ENCODE measurements at places on chromosomes 2 and 18.

DNA sequence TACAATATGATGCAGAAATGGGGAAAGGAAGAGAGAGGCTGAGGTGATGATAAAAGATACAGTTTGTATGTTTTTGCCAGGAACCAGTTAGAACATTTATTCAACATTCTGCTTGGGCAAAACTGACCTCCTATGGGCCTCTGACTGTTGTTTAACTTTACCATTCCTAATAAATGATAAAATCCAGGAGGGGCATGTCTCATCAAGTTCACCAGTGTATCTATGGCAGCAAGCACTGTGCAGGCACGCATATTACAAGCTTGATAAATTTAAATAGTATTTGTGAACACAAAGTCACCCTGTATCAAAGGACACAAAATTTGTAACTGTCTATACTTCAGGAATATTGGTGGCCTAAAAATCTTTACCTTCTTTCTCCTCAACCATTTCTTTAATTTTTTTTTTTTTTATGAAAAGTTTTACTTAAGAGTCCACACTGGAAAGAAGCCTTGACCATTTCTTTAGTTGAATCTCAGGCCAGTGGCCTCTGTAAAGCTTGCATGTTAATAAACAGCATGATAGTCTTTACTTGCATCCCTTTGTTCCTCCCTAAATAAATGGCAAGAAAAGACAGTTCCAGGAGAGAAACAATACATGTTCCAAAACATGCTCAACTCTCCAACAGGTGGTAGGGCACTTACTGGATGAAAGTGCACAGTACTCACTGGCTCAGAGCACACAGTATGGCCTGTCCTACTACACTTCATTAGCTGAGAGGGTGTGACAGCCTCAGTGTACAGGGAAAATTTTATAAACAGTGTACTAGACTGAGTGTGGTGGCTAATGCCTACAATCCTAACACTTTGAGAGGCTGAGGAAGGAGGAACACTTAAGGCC lies 52.3 kb downstream of the SOS1 start:
- DNase-seq: no peak

DNA sequence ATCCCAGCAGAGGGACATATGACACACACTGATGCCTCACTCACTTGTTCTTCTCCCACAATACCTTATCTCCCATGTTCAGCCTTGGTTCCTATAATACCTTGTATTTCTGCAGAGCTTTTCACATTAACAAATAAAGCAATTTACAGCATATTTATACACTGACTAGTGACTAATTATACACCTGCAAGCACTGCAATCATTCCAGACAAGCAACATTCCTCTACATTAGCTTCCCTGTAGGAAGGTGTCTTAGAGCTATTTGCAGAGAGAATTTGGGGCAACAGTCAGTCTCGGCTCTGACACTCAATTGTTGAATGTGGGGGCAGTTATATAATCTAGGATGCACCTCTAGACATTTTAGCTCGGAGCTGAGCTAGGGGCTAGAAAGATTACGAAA lies 9.5 kb upstream of the INSIG2 start:
- DNase-seq: no peak

DNA sequence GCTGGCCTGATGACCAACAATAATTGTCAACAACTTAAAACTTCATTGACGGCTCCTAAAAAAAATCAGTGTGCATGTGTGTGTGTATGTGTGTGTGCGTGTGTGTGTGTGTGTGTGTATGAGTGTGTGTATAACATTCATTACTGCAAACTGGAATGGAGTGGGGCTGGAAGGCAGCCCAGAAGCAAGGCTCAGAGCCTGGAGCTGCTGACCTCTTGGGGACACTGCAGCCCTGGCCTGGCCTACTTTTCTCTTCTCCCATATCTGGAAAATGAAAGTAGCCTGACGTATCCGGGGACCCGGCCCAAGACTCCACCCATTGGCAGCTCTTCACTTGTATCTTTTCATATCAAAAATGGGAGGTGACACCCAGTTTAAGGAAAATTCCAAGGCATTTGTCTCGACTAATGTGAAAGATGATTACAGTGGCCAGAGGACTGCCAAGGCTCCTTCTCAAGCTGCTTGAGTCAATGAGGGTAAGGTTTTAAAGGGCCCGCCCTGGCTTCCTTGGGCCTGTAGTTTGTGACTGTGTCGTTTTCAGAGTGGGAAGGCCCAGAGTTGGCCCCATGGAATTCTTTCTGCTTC lies 72.4 kb upstream of the IL1R1 start:
- DNase-seq: no peak

DNA sequence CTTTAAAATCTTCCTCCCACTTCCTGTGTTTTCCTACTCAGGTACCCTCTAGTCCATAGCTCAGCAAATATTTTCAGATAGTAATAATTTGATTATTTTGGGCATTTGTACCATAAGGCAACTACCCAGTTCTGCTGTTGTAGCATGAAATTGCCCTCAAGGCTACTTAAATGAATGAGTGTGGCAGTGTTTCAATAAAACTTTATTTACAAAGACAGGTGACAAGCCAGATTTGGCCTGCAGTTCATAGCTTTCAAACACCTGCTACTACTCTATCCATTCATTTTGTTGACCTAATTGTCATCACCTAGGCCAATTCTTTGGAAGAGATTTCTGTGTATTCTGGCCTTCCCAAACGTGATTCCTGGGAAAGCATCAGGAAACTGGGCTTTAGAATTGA lies 28.9 kb downstream of the NYAP2 start:
- DNase-seq: no peak

All from WERI-Rb-1 (cell line).